ENCODE measurements at places on chromosomes 11 and 22.
A peak's percentile ranks its signal among the peaks of the same experiment; 100 is the strongest.

- DNase-seq = no peak
Observed at GRCh38 chr11:111269146-111269868, 23.8 kb downstream of the POU2AF2 start.

DNA sequence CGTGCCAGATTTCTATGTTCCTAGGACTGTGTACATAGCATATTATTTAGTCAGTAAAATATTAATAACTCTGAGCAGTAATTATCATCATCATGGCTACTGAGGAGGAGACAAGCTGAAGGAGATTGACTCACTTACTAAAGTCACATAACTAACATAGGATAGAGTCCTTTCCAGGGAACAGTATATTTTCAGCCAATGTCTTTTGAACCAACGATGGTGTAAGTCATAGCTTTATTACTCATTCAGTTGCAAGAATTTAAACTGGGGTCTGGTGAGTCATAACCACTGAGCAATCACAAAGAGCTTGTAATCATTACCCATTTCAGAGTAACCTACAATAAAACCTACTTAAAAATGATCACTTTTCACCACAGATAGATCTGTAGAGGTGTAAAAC lies 1564.8 kb upstream of the TENM4 start:
- DNase-seq = no peak

- DNase-seq = no peak
Observed at GRCh38 chr11:45857961-45858474, 10.7 kb downstream of the CRY2 start.

DNA sequence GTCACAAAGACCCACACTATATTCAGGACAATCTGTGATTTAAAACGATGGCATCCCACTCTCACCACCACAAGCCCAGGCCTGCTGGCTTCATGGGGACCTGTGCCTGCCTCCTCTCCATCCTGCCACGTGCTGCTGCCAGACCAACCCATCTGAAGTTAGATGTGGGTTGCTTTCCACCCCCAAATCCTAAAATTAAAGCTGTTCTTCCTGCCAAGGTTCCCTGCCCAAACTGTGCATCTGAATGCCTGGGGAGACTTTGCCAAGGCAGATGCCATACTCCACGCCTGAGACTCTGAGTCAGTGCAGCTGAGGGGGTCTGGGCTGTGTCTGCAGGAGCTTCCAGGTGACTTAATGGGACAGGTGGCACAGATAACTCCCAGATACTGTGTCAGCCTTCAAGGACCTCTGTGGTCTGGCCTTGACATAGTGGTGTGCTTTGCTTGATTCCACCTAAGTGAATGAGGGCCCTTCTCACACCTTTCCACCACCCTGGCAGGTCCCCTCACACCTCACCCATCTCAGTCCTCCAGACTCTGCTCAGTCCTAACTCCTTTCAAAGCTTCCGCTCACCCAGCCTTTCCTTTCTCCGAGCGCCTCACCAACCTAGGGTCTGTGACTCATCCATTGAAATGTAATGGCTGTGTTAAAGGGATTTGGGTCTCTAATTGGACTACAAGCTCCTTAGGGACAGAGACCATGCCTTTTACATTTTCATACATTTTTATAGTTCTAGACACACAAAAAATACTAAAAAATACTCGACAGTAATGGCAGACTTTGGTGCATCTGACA lies 18.6 kb downstream of the ADAMTS8 start:
- DNase-seq = no peak

- DNase-seq = no peak
Observed at GRCh38 chr11:32891657-32892354, 805 bp upstream of the QSER1 start.

- DNase-seq = no peak
Observed at GRCh38 chr11:72576661-72577060, 97.6 kb downstream of the PDE2A start.

DNA sequence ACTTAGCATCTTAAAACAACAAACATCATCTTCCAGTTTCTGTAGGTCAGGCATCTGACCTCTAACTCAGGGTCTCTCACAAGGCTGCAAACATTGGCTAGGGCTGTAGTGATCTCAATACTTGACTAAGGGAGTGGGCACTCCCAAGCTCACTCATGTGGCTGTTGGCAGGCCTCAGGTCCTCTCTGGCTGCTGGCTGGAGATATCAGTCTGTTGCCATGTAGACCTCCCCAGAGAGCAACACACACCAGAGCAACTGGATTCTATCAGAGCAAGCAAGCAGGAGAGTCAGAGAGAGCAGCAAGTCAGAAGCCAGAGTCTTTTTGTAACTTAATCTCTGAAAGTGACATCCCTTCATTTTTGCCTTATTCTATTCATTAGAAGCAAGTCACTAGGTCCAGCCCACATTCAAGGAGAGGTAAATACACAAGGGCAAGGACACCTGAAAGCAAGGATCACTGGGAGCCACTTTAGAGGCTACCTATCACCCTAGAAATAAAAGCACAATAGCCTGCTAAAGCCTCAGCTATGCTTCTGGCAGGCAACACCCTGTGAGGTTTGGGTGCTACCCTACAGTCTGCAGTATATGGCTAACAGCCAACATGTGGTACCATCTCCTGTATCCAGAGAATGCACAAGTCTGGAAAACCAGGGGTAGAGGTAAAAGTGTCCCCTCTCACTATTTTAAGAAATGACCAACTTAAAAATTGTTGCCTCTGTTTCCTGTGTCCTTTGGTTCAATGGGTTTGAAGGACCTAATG lies 33.5 kb upstream of the CD44 start:
- DNase-seq = no peak

GRCh38 chr22:44276041-44276440 lies 36.7 kb downstream of the SHISAL1 start:
- no peak for DNase-seq

GRCh38 chr11:65134952-65135632 lies 773 bp upstream of the SYVN1 start:
- DNase-seq = peak; percentile 80

DNA sequence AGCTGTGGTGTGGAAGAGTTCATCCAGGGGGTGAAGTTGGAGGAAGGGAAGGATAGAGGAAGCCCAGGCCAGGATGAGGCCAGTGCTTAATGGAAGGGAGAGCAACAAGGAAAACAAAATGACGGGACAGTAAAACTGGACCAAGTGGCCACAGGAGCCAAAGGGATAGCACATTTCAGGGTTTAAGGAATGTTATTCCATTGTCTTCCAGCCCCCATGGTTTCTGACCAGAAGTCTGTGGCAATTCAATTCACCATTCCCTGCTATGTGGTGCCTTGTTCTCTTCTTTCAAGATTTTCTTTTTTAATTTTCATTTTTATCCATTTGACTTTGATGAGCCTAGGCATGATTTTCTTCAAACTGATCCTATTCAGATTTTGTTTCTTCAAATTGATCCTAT lies 22.5 kb downstream of the IGF2 start:
- no peak for DNase-seq

DNA sequence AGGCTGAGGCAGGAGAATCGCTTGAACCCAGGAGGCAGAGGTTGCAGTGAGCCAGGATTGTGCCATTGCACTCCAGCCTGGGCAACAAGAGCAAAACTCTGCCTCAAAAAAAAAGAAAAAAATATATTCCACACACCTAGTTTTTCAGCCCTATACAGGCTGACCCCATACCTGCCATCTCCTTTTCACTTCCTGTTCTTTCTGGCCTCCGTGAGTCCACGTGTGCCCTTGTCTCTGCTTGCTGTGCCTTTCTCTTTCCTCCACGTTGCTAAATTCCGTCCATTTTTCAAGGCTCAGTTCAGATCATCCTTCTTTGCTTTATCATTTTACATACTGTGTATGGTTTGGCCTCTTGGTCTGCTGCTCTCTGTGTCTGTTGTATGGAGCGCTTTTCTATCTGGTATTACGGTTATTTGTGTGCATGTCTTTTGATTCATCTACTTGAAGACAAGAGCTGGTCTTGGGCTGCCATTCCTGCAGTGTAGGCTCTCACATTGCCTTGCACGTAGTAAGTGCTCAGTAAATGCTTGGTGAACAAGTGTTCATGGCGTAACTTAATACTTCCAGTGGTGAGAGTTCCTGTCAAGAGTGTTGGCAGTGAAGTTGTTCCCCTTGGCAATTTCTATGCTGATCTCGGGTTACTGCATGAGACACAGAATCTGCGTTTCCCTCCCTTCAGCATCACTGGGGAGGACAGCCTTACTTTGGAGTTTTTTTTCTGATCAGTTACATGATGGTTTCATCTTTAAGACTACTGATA lies 57.5 kb downstream of the PTPRJ start:
- no peak for DNase-seq

GRCh38 chr11:78423241-78423640 lies 5.6 kb upstream of the GAB2 start:
- no peak for DNase-seq

GRCh38 chr11:95576146-95576845 lies 213.3 kb downstream of the FAM76B start:
- DNase-seq = no peak

GRCh38 chr11:122025757-122026156 lies 90.3 kb downstream of the BLID start:
- DNase-seq = no peak

- no peak for DNase-seq
Observed at GRCh38 chr11:64321026-64321425, 3.1 kb downstream of the PRDX5 start.

- DNase-seq = no peak
Observed at GRCh38 chr11:58254936-58255335, 13.1 kb downstream of the OR10W1 start.

DNA sequence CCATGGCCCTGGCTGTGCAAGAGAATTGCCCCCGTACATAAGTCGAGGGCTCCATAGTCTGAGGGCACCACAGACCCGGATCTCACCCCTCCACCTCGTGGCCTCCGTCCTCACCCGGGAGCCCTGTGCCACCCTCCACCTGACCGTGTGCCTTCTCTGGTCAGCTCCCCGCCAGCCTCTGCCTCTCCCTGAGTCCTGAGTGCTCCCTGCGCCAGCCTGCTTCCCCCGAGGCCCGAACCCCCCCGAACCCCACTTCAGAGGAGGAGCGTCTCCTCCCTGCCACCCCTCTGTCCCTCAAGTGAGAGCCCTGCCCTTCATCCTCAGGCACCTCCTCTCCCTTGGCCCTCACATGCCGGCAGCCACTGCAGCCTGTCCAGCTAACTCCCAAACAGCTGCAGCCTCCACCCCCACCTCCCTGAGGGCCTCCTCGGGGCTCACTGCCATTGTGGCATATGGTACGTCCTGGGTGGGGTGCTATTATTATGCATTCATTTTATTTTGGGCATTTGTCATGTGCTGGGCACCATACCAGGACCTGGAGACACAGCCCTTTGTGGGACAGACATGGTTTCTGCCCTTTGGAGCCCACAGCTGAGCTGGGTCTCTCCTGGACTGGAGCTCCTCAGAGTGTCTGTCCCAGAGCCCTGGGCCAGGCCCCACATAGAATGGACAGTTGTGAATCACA lies 67.2 kb downstream of the MYO7A start:
- DNase-seq = no peak

GRCh38 chr11:45538363-45538762 lies 127.1 kb downstream of the CHST1 start:
- DNase-seq = no peak

GRCh38 chr11:134082990-134083389 lies 14.1 kb downstream of the JAM3 start:
- DNase-seq = no peak

GRCh38 chr22:27185099-27185709 lies 527.8 kb downstream of the MIAT start:
- no peak for DNase-seq

DNA sequence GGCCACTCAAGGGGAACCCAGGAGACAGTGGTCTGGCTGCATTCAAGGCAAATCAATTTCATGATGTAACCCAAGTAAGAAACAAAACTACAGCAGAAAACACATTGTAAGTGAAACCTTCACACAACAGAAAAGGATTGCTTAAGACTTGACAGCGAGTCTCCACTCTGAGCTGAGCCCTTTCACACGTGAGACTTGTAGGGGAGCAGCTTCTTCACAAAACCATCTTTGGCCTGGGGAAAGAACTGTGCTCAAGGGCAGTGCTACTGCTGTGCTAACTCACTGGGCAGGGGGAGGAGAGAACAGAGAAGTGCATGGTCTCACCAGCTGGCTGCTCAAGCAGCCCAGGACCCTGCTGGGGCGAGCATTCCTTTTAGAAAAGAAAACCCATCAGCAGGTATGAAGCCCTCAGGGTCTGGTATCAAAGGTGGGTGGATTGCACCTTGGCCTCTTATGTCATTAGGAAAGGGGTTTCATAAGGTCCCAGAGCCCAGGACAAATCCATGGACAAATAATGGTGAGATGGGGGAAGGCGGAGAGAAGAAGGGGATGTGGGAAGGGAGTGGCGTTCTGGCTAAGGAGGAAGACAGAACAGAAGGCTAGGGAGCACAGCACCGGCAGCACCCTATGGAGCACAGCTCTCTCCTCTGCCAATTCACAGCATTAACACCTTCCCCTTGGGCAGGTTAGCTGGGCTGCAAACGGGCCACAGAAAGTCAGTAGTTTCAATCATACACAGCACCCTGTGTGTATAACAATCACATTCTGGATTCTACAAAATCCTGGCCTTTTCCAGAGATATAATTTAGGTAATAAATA lies 20.6 kb upstream of the RAPSN start:
- no peak for DNase-seq

DNA sequence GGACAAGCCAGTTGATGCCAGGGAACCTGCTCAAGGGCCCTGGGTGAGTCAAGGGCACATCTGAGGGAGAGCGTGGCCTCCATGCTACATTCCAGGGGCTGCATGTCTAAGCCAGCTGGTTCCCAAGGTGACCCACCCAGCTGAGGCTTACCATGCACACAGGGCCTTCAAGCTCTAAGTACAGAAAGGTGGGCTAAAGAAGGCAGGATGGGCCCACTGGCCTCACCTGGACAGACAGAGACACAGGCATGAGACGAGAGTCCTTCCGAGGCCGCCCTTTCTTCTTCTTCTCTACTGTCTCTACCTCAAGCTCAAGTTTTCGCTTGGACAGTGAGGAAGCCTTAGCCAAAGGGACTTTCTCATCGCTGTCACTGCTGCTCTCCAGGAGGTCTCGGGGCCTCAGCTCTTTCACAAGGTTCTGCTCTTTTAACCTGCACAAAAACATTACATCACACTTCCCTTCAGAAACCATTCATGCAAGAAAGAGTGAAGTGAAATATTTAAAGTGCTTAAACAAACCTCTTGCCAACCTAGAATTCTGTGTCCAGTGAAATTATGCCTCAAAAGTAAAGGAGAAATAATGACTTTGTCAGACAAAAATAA lies 69.9 kb downstream of the HIRA start:
- no peak for DNase-seq

- no peak for DNase-seq
Observed at GRCh38 chr22:36830601-36831000, 13.8 kb upstream of the PVALB start.

GRCh38 chr11:132154781-132155180 lies 784.4 kb downstream of the NTM start:
- no peak for DNase-seq

DNA sequence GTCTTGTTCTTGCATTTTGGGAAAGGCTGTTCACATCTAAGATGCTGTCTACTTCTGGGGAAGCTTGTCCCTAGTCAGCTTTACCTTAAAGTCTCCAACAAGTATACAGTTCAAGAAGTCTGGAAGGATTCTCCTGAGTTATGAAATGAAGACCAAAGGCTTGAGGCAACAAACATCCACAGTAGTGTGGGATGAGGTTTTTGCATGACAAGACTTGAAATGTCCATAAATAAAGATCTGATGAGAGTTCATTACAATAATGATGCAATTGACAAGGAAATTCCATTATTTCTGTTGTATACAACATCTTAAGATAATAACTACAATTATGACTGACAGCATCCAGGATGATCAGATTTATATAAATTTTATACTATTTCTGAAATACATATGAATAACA lies 21.3 kb upstream of the KDM4E start:
- DNase-seq = no peak
